ENCODE measurements at places on chromosomes 5 and 9.
A peak's percentile ranks its signal among the peaks of the same experiment; 100 is the strongest.

DNA sequence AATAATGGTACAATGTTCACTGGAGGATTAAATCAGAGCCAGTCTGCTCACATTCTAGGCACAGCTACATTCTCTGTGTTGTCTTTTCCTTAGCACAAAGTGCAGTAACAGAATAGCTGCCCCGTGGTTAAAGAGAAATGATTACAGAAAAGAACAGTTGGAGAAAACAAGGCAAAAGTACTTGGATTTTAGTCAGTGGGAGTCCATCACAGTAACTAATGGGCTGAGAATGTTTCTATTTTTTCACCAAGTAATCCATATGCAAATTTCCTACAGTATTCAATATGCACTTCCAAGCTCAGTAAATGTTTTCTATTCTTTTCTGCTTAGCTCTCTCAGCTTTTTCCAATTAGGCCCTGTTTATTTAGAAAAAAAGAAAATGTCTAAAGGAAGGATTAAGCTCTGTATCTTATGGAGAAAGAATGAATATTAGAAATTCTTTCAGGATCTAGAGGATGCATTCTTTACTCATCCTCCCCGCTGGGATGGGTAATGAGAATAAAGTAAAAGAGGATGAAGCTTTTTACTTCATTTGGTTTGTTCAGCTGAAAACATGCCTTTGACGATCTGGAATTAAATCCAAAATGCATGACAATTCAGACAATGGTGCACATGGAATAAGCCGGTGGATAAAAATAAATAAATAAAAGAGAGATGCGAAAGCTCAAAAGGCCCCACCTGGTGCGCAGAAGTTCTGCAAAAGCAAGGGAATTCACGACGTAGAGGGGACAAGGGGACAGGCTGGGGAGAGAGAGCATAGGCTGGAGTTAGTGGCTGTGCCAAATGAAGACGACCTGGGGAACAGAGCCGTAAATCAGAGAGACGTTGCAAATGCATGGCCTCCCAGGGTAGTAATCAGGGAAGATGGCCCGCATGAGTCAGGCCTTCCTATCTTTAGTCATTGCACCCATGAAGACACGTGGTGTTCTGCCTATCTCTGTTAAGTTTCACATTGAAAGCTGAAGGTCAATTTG lies 345.2 kb downstream of the GLIS3 start:
- no peak for DNase-seq

DNA sequence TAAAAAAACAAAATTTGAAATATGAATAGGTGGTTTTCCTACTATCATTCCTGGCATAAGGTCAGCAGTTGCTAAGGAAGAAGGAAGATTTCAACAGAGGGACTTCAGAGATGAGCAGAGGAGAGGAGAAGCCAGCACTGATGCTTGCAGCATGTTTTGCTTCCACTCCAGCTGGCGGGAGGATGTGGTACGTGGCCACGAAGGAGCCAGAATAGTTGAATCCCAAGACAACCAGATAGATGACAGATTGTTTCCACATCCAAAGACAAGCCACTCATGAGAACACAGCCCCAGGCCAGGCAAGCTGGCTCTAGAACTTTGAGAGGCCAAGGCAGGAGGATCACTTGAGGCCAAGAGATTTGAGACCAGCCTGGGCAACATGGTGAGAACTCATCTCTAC lies 15.1 kb downstream of the TIMD4 start:
- no peak for DNase-seq

DNA sequence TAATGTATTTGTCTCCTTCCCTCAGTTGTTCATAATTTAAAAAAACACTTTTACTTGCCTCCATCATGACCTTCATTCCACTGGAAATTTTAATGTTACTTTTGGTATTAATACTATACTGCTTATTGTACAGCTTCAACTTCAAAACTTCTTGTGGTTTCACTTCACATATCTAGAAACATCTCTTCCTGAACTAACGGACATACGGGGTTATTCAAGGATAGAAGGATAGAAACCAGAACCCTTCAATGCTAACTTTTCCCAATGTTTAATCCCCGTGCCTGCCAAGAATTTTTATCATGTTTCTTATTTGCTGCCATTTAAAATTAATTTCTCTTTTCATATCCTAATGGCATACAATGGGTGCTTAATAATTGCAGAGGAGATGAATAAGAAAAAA lies 36.3 kb upstream of the SETD9 start:
- DNase-seq: no peak

GRCh38 chr5:102911973-102912372 lies 156.9 kb downstream of the PAM start:
- peak; percentile 17 for DNase-seq

DNA sequence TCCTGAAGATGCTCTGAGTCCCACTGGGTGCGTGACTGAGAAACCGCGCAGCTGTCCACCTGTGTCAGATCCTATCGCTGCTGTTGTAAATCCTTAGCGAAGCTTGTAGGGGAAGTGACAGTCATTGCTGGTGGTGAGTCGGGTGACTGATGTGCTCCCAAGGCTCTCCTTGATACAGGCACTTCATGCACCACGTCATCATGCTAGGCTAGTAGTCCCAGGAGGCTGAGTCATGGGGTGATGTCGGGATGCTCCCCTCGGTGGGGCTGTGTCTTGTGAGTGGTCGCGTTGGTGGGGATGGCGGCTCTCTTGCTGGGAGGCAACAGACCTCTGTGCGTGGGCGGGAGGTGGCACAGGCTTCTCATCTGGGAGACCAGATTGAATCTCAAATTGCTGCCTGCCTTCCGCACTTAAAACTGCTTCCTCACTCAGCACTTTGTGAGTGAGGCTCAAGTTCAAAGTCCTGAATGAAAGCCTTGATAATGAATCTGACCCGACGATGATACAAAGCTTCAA lies 84.7 kb downstream of the CSNK1A1 start:
- no peak for DNase-seq

DNA sequence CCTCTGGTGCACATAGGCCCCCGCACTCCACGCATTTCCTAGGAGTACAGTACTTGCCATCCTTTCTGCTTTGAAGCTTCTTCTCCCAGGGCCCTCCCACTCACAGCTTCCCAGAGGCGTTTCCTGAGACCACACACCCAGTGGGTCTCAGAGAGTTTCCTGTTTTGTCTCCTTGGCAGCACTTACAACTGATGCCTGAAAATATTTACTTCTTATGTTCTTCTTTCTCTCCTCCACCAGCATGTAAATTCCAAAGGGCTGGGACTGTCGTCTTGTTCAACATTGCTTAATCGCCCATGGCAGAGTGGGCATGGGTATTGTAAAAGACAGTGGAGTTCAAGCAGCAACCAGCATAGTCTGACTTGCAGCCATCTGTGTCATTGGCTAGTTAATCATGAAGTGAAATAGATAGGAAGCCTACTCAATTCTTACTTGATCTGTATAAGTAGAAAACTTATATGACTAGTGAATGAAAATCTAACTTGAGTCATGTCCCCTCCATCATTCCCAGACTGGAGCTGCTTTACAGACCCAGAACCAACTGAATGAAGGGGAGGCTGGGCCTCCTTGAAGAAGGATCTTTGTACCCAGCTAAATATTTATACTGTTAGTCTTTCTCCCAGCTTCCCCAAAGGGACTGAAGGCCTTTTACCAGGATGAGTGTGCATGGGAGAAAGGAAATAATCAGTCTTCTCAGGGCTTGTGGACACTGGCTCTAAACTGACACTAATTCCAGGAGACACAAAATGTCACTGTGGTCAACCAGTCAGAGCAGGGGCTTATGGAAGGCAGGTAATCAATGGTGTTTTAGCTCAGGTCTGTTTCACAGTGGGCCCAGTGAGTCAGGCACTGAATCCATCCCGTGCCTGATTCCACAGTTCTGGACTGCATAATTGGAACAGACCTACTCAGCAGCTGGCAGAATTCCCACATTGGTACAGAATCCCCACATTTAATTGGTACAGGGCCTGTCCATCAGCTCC lies 116.4 kb downstream of the SV2C start:
- no peak for DNase-seq

DNA sequence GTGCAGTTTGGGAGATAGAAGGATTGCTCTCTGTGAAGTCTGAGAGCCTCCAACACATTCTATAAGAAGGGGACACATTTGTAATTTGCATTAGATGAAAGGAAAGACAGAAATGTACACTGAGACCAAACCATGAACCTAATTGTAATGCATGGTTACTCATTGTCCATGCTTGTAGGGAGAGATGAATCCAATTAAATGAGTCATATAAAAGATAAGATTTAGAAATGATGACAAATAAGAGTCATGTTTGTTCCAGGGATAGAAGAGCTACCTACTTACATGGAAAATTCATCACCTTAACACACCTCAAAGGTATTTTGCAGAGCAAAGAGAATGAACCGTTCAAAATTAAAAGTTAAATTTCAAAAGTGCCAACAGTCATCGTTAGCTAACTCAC lies 85.1 kb downstream of the FBXL7 start:
- no peak for DNase-seq

DNA sequence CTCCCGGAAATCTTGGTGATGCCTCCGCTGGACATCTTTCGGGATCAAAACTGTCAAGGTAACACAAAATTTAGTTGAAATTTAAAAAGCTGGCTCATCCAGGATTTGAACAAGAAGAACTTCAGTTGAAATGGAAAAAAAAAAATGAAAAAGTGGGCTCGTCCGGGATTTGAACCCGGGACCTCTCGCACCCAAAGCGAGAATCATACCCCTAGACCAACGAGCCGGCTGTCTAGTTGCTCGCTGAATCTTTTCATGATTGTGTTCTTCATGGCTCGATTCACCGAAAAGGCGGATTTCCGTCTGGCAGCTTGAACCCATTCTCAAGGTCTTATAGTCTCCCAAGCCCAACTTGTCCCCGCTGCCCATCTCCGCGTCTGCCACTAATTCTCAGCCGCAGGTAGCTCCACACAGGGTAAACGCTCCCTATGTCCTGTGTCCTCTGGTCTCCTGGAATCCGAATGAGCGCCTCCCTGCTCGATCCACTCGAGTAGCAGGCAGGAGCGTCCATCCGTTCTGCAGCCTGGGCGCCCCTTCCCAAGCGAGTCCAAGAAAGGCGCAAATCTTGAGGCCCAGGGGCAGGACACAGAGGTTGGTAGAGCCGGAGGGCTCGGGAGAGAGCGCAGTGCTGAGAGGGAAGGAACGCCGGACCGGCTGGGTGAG lies 16.2 kb downstream of the TRIM7 start:
- DNase-seq: no peak

GRCh38 chr9:134220311-134220710 lies 55.9 kb upstream of the RNU6ATAC start:
- DNase-seq: no peak

GRCh38 chr5:69152731-69153130 lies 14.2 kb upstream of the CCNB1 start:
- DNase-seq: no peak

DNA sequence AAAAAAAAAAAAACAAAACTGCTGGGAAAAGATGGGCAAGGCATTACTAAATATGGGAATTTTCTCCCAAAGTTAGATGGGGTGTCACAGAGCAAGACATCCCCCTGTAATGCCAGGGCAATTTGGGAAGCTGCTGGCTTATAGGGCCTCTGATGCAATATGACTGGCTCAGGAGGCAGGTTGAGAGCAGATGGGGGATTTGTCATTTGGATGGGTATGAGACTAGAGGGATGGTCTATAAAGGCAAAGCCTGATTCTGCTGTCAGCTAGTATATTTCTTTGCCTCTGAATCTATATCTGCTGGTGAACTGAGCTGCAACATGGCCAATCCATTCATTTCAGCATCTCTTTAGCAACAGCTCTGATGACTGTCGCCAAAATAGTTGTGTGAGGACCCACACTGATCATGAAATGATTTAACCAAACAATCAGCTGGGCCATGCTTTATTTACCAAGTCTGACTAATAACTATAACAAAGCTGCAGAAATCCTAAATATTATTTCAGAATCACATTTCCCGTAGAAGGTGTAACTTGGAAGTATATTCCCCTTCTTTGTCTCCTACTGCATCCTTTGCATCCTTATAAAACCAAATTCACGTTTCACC lies 455.1 kb upstream of the ZNF608 start:
- no peak for DNase-seq

DNA sequence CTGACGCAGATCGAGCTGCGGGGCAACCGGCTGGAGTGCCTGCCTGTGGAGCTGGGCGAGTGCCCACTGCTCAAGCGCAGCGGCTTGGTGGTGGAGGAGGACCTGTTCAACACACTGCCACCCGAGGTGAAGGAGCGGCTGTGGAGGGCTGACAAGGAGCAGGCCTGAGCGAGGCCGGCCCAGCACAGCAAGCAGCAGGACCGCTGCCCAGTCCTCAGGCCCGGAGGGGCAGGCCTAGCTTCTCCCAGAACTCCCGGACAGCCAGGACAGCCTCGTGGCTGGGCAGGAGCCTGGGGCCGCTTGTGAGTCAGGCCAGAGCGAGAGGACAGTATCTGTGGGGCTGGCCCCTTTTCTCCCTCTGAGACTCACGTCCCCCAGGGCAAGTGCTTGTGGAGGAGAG lies 4.6 kb upstream of the PHYHD1 start:
- no peak for DNase-seq

- no peak for DNase-seq
Measured at GRCh38 chr5:178569485-178569884, 20.7 kb downstream of the COL23A1 start.

DNA sequence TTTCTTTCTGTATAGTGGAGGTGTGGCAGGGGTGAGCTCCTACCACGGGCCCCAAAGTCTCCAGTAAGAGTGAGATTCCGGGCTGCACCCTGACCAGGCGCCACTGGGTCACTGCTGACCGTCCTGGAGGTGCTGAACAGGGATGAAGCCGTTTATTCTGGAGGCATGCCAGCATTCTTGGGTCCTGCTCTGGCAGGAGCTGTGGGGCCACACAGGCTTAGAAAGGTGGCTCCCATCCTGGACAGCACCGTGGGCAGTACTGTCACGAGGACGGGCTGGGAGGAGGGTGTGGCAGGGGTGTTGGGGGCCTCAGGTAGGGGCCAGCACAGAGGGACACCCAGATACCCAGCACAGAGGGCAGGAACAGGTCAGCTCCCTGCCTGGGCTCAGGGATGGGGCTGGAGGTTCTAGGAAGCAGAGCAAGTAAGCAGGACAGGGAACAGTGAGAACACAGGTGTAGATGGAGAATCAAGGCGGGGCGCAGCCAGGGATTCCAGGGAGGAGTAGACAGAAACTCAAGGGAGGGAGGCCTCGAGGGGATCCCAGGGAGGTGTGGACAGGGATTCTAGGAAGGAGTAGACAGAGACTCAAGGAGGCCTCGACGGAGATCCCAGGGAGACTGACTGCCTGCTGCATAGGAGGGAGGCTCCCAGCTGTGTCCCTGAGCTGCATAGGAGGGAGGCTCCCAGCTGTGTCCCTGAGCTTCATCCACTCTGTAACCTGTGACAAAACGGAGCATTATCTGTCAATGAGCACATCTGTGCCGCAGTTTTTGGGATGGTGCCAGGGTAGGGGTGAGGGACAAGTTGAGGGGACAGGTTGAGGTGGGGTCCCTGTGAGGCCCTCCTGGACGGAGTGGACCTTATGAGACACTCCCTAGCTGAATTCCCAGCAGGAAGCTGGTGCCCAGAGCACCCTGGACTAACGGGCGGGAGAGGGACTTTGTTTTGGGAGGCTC lies 1.1 kb upstream of the PLEKHG4B start:
- DNase-seq: no peak

GRCh38 chr9:31983895-31984294 lies 400.5 kb upstream of the ACO1 start:
- DNase-seq: no peak

- DNase-seq: no peak
Measured at GRCh38 chr9:14561929-14562405, 131.3 kb downstream of the ZDHHC21 start.

GRCh38 chr5:81971111-81971711 lies 612 bp upstream of the ATG10 start:
- DNase-seq: no peak

All from AG04449 (cell line).